ENCODE measurements at places on chromosomes 3 and 15.

DNA sequence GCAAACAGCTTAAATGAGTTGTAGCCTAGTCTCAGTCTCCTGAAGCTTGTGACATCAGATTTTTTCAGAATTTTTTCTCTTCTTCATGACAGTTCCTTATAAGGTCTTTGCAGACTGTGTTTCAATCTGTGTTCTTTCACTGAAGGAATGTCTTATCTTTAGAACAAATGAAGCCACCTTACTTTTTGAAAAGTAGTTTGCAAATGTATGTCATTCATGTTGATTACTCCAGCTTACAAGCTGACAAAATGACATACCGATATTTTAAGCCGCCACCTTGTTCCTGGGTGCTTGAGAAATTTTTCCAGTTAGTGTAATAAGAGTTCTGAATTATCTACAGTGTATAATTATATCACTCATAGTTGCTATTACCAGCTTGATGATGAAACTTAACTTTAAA is 57.0 kb downstream of the ASTE1 start:
- DNase-seq: no peak

- DNase-seq: no peak
Observed at GRCh38 chr3:182509844-182510460, 283.4 kb upstream of the ATP11B start.

DNA sequence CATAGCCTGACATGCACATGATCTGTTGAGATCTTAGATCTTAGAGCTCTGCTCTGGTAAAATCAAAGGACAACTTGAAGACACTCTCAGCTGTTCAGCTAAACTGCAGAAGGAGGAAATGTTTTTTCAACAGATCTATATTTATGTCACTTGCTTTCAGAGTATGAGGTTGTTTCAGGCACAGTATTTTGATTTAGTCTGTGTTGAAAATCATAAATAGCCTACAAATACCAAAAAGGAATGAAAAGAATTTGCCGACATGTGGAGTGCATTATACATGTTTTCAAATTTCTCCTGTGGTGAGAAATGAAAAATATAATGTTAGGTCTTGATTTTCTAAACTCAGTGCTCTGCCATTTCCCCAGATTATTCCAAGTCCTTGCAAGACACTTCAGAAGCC is 1118.4 kb downstream of the TBL1XR1 start:
- no peak for DNase-seq

DNA sequence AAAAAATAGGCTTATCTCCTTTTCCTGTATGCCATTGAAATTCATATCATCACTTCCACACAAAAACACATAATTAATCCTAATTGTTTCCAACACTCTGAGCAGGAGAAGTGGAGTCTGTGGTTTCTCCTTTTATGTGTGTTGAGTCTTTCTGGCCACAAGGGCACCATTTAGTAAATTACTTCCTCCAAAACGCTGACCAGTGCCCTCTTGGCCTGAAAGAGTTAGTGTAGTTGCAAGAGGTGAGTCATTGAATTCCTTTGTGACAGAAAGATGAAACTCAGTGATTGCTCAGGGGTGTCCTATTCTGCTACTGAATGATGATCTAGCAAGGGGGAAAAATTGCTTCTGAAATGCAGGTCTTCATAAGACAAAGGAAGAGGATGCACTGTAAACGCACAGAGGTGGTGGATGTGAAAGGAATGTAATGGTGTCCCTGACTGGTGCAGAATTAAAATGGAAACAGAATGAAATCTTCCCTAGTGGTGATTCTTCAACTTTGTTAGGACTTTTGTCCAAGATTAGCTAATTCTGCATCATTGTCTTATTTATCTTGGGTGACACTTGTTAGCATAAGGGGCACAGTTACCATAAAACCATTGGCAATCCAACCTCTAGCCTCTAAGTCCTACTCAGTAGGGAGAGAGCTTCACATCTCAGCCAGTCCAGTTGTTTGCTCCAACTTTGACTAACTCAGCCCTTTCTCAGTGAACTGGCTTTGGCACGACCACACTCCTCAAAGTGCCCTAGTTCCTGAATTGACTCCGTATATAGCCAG is 208.4 kb upstream of the NANOGP8 start:
- no peak for DNase-seq

DNA sequence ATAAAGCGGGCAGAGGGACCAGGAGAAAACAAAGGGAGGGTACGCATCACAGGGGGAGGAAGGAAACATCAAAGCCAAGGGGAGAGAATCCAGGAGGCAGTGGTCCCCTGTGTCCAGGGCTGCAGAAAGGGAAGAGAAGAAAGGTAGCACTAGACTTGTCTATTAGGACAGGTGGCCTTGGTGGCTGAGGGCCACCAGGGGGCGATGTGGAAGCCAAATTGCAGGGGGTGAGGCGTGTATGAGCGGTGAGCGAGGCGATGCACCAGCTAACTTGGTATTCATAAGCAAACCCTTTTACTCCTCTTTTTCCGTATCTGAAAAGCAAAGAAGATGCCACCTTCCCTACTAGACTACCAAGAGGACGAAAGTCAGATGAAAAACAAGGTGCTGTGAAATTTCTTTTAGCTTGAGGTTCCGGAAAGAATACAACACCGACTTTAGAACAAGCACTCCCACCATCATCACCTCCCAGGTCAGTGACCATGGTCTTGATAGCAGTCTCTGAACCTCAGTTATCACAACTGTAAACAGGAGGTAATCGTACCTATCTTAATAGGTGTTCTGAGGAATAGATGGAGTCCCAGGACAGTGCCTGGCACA is 654.4 kb upstream of the ADAMTS9 start:
- DNase-seq: no peak

- DNase-seq: no peak
Observed at GRCh38 chr15:62975515-62975914, 67.0 kb upstream of the TPM1 start.

DNA sequence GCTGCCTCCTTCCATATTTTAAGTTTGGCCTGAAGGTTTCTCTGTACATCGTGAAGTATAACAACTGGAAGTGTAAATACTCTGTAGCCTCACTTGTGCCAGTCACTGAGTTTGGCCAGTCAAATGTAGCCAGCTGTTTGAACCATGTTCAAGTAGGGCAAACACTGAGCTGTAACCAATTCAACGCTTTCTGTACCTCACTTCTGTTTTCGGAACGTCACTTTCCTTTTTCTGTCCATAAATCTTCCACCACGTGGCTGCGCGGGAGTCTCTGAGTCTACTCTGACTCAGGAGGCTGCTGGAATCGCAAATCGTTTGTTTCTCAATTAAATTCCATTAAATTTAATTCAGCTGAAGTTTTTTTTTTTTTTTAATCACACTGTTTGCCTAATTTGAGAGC is 88.8 kb upstream of the RARB start:
- DNase-seq: no peak
